Cerebellum (tissue), 4 donors: ENCODE measurements at places on chromosomes 12 and 14. TPM values are rescaled to one million over a fixed set of nuclear protein-coding genes. Genes with fewer than 3 reads are reported as not detected.

DNA sequence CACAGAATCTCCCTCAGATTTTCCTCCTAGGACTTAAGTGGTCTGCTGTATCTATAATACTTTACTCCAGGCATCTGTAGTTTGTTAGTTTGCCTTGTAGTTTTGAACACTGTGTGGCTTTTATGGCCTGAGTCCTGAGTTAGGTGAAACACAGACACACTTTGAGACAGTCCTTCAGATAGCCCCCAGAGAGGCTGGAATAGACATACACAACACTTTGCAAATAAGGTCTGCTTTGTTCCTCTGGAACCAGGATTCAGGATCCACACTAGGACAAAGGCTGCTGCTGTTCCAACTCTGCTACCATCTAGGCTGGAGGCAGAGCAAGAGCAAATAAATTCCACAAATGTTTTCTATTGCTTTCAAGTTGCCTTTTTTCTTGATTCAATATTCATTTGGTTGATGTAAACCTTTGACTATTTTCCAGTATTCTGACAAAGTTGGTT, 41.4 kb upstream of the INSM2 start:
- DNase-seq: no peak

- DNase-seq: no peak
Observed at GRCh38 chr14:94163796-94164195, 10.3 kb upstream of the PPP4R4 start.

GRCh38 chr14:31492759-31493498, 5.1 kb upstream of the GPR33 start:
- DNase-seq: no peak

DNA sequence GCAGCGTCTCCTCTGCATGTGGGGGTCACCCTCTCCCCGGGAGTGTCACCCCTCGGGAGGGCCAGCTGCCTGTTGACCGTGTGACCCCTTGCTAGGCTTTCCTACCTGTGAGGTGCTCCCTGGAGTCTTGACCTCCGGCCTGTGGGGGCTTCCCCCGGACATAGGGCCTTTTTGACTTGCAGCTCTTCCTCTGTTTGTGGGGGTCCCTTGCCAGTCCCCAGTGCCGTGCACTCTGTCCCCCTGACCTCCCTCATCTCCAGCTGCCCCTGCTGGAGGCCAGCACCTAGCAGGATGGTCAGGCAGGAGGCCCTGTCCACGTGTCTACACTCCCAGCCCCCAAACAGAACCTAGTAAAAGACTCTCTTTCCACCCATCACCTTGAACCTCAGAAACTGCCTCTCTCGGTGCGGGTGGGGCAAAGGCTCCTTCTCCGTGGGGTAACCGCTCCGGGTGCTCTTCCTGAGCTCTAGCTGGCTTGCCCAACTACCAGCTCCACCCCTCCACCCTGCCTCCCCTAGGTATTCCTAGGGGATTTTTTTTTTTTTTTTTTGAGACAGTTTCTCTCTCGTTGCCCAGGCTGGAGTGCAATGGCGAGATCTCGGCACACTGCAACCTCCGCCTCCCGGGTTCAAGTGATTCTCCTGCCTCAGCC, 810 bp downstream of the AACS start:
- DNase-seq: no peak

GRCh38 chr14:90816681-90817436, 629 bp upstream of the TTC7B start:
- DNase-seq: peak; percentile 12

DNA sequence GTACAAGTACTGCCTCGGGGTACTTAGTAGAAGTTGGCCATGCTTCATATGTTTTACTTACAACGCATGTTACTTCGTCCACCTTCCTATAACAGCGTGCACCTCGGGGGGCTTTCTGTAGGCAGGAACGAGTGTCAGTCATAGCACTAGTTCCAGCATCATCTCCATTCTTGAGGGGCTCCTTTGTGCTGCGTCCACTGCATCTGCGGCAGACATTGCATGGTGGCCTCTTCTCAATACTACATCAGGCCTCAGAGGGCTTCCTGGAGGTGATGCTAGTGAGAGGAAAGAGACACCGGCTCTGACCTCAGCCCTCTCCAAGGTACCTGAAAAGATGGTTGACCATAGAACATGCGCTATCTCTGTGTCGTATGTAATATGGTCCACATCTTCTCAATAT, 121.2 kb upstream of the RTL1 start:
- DNase-seq: no peak

- DNase-seq: no peak
Observed at GRCh38 chr12:124550123-124551089, 17.0 kb downstream of the NCOR2 start.

- no peak for DNase-seq
Observed at GRCh38 chr12:51434305-51434704, 9.7 kb downstream of the SLC4A8 start.

GRCh38 chr14:104085032-104085888, at the start of gene ASPG:
Gene ASPG, plus strand, starts transcription at chr14:104085700. Its CDS starts 71 bp downstream, at chr14:104085771.
- no peak for DNase-seq

CRADD gene
- 18.9 TPM for total RNA-seq

PTCSC3 gene
- not detected for total RNA-seq
